CD4-positive, alpha-beta T cell treated with Interleukin-2 at 100 ng/mL for 4 hours (primary cell): ENCODE measurements at places on chromosomes 5 and 9.
A peak's percentile ranks its signal among the peaks of the same experiment; 100 is the strongest.

- DNase-seq = no peak
These were observed 219.2 kb downstream of the FER start for GRCh38 chr5:108966910-108967309.

DNA sequence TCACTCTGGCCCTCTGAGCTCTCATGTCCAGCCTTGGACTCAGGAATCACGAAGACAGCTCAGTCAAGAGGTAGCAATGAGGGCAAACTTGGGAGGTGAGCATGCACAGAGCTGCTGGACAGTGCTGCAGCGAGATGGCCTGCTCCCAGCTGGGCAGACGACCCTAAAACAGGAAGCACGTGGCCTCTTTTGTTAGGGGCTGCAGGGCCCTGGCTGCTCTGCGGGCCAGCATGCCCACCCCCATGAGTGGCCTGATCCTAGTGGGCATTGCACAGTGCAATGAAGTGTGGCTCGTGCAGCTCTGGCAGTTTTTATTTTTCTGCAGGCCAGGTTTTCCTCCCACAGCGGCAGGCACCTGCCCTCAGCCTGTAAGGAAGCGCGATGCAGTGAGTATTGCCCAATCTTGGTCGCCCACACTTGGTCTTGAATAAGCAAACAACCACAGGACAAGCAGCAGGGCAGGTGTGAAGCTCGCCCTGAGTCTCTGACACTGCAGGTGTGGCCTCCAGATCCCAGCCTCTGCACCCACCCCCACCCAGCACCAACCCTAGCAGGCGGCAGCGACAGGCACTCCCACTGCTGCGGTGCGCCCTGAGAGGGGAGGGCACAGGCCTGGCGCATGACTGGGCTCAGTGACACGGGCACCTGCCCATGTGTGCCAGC, 60.8 kb downstream of the SEMA4D start:
- peak; percentile 75 for DNase-seq

DNA sequence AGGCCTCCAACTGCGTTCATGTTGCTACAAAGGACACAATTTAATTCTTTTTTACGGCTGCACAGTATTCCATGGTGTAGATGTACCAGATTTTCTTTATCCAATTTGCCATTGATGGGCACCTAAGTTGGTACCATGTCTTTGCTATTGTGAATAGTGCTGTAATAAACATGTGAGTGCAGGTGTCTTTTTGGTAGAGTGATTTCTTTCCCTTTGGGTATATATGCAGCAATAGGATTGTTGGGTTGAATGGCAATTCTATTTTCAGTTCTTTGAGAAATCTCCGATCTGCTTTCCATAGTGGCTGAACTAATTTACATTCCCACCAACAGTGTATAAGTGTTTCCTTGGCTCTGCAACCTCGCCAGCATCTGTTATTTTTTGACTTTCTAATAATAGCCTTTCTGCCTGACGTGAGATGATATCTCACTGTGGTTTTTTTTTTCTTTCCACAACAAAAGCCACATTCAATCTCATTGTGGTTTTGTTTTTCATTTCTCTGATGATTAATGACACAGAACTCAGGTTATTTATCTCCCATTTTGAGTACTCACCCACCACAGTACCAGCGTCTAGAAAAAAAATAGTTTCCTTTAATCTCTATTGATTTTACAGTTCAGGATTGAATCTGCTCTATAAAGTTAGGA, 21.9 kb downstream of the ARRDC3 start:
- no peak for DNase-seq

DNA sequence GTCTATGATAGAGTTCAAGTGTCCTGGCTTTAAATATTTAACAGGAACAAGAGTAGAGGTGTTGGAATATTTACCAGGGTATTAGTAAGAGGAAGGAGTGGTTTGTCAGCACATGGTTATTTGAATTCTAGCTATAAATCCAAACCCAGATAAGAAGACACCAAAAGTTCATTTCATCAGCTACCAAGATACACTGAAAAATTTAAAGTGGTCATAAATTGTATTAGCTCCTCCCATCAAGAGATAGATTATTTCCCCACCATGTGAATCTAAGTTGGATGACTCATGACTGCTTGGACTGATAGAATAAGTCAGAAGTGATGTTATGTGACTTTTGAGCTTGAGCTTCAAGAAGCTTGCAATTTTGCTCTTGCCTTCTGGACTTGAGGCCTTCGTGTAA, 72.1 kb upstream of the GRAMD2B start:
- no peak for DNase-seq

GRCh38 chr5:177601577-177602457, 1.9 kb downstream of the B4GALT7 start:
- DNase-seq = no peak

GRCh38 chr5:82640916-82641315, 362.8 kb upstream of the RPS23 start:
- no peak for DNase-seq

GRCh38 chr9:98804083-98804482, 3.4 kb upstream of the GALNT12 start:
- DNase-seq = no peak

DNA sequence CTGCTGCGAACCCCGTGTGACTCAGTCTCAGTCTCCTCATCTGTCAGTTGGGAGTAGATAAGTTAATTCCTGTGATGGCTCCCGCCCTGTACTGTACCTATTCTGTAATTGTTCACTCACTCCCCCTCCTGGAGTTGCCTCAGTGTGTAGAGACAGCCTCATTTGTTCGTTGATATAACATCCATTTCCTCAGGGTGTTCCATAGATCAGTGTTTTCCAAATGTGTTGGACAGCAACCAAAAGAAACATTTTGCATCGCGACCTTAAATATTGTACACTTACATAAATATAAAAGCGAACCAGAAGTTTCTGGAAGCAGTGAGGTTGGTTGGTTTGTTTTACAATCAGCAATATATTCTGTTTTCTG, 698 bp downstream of the NFX1 start:
- no peak for DNase-seq

GRCh38 chr5:109829331-109829730, 139.6 kb downstream of the MAN2A1 start:
- DNase-seq = no peak

DNA sequence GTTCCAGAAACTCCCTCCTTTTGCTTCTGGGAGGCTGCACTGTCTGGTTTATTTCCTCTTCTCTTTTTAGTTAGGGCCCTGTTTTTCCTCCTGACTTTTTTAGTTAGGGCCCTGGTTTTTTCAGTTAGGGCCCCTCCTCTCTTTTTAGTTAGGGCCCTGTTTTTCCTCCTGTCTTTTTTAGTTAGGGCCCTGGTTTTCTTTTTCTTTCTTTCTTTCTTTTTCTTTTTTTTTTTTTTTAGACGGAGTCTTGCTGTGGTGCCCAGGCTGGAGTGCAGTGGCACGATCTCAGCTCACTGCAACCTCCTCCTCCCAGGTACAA, 15.1 kb downstream of the GSN start:
- DNase-seq = no peak

- DNase-seq = no peak
These were observed 47.0 kb downstream of the GPR21 start for GRCh38 chr9:123080444-123080843.

DNA sequence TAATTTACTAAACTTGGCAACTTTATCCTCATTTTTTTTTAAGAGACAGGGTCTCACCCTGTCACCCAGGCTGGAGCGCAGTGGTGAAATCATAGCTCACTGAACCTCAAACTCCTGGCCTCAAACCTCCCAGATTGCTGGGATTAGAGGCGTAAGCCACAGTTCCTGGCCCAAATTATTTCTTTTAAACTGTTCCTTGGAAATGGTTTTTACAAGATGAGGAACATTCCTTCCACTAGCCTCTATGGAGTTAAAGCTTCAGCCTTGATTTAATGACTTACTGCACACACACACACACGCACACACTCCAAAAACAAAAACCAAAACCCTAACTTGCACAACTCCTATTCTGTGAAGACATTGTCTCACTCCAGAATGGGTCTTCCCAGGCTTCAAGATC, 77.2 kb upstream of the TARS1 start:
- no peak for DNase-seq

- no peak for DNase-seq
These were observed 28.4 kb downstream of the SLC6A18 start for GRCh38 chr5:1253456-1254105.

DNA sequence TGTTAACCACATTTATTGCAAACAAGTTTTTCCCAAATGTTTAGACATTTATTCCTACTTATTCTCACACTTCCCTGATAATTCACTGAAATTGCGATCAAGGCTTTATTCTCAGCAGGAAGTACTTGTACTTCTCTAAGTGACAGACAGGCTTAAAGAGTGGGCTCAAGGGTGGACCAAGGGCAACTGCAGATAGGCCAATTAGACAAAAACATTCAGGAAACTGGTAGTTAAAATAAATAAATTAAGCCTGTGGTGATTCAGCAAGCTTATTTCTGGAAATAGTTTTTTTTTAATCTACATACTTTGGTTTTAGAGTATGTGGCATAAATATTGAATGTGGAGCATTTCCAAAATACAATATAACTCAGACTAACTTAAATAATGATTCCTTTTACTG, 136.1 kb downstream of the UGCG start:
- DNase-seq = no peak

- no peak for DNase-seq
These were observed 45.4 kb upstream of the MYOT start for GRCh38 chr5:137822158-137822764.

DNA sequence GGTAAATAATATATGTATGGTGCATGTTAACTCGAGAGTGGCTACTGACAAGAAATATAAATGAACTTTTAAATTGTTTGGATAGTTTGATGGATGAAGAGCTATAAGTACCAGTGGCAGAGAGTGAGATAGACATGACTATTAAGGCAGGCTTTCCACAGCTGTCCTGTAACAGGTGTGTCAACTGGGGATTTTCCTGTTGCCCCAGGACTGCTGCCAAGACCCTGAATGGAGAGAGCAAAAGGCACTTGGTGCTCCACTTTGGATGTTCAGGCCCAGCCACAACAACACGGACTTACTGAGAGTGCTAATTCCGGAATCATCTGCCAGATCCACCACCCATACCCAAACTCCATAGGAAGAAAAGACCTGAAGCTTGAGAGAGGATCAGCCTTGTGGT, 215.1 kb downstream of the SEC61B start:
- DNase-seq = no peak

DNA sequence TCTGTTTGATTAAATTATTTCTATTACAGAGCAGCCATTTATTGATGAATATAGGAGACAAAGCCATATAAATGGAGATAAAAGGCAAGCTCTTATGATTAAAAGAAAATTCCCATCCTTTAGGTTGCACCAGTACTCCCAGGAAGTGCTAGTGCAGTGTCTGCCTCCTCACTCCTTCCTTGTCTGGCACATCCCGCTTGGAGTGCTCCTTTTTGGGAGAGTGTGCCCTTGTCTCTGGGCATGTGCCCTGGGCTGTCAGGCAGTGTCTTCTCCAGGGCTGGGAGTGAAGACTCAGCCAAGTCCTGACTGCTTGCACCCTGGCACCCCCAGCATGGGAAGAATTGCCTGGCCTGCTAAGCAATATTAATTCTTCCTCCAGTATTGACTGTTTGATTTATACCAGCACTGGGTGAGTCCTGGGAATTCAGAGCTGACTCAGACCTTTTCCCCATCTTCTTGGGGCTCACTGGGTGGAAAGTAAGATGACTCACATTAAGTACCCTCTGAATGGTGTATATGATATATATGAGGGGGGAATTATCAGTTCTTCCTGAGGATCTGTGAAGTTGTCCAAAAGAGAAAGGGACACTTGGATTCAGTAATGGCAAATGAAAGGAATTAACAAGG, 62.1 kb downstream of the ZSWIM6 start:
- no peak for DNase-seq

DNA sequence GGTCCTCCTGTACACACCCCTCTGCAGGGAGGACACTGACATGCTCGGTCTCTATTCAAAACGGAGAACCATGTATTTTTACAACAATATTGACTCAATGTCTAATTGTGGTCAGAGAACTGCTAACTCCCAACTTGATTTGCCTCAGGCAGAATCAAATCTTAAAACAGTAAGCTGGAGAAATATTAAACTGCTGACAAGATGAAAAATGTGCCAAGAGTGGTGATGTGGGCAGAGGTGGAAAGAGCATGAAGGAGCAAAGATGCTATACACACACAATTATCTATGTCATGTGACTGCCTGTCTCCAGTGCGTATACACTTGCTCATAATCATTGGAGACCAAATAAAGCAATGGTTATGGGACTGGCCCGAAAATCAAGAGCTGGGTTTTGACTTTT, 556.1 kb upstream of the ZNF608 start:
- no peak for DNase-seq

- no peak for DNase-seq
These were observed 818.2 kb downstream of the TLR4 start for GRCh38 chr9:118522093-118523028.

- peak; percentile 1 for DNase-seq
These were observed 24.7 kb downstream of the POU4F3 start for GRCh38 chr5:146363161-146363874.

DNA sequence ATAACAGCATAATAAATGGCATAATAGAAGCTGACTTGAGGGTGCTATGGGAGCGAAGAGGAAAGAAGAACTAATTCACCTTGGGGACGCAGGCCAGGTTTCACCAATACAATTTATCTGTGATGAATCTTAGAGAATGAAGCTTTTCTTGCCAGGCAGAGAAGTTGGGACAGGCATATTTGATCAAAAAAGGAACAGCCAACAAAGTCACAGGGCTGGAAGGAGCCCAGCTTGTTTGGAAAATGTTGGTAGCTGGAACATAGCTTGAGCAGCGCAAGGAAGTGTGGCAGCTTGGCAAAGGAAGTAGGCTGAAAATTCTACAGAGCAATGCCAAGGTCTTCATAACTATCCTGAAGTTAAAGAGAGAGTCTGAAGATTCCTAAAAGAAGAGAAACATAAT, 181.5 kb upstream of the OR13F1 start:
- DNase-seq = no peak

- DNase-seq = no peak
These were observed 298.8 kb upstream of the RFX3 start for GRCh38 chr9:3824581-3824980.

GRCh38 chr5:68762201-68762600, 331.6 kb upstream of the SLC30A5 start:
- no peak for DNase-seq
